Astrocyte of the spinal cord (primary cell): ENCODE measurements at places on chromosomes 4 and X.
A peak's percentile ranks its signal among the peaks of the same experiment; 100 is the strongest.

DNA sequence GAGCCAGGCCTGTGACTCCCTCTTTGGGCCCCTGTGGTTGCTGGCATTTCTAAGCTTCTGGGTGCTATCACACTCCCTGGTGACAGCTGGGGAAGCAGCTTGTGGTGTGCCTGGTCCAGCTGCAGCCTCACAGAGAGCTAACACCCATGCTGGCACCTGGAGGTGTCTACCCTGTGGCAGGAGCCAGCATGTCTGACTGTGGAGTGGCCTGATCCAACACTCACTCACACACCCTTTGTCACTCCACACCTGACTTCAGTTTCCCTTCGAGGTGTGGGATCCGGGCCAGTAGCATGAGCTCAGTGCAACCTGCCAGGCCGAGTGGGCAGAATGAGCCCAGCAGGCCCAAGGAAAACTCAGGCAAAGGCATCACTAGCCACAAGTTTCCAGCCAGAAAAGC is 67.5 kb downstream of the TECRL start:
- no peak for DNase-seq

- no peak for DNase-seq
Measured at GRCh38 chrX:128007882-128008281, 44.3 kb downstream of the ACTRT1 start.

DNA sequence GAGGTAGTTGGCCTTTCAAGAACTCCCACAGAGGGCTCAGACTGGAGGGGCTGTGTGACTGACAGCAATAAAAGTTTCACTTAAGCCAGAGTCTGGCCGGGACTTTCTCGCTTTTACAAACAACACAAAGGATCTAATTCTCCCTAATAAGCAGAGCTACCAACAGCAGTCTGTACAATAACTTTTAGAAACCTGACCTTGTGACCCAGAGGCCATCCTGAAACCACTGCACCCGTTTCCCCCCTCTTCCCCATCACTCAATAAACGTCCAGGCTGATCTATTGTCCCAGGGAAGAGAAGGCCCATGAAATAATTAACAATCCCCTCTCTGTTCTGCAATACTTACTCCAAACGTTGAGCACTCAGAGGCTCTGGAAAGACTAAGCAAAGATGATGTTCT is 442.4 kb downstream of the ZIC3 start:
- DNase-seq: no peak

- no peak for DNase-seq
Measured at GRCh38 chr4:2961811-2962441, 1.3 kb downstream of the NOP14 start.

DNA sequence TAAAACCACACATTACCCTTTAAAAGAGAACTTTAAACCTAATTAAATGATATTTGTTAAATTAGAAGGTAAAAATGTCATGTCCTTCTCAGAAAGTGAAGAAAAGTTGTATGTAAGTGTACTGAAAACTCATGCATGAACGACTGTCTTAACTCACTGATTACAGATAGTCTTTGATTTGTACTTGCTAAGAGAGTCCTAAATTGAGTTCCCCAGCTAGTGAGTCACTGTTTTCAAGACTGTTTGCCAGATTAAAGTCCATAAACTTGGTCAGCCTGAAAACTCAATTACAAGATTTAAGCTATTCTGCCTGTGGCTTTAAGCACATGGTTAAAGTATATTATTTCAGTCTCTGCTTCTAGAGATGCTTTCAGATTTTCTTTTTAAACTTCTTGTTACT is 124.9 kb upstream of the ZCCHC13 start:
- DNase-seq: peak; percentile 58
